Non-pigmented ciliary epithelial cell (primary cell): ENCODE measurements at places on chromosomes 5 and 9.

DNA sequence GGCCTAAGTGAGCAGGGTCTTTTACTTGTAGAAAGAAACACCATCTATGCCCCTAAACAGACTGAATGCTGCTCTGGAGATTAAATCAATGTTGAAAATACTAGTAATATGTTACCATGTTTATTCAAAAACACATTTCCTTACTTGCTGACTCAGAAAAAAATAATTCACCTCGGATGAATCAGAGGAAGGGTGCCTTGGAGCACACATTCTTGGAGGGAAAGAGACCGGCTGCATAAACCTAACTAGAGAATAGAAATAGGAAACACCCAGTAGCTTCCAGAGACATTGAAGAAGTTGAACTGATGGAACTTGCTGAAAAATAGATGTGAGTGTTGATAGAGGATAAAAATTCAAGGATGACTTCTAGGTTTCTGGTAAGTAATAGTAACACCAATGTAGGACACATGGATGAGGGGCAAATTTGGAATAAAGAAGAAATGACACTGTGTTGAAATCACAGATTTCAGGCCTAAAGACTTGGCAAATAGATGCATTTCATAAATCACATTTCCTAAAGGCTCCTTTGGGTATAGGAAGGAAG, 76.9 kb upstream of the MINAR2 start:
- peak; percentile 63 for DNase-seq

GRCh38 chr9:93809204-93809940, 145.8 kb downstream of the BARX1 start:
- DNase-seq = no peak

DNA sequence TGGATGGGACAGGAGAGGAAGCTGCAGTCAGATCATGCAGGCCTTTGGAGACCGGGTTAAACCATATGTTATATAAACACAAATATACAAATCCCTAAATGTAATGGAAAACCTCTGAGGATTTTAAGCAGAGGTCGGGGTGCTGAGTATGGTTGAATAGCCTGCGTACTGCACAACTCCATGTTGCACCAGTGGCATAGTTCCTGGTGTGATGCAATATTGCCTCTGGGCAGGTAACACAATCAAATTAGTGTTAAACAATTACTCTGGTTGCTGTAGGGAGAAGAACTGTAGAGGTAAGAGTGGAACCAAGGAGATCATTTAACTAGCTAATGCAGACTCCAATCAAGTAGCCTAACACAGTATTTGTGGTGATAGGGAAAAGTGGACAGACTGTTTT, 21.3 kb upstream of the RNF145 start:
- no peak for DNase-seq

DNA sequence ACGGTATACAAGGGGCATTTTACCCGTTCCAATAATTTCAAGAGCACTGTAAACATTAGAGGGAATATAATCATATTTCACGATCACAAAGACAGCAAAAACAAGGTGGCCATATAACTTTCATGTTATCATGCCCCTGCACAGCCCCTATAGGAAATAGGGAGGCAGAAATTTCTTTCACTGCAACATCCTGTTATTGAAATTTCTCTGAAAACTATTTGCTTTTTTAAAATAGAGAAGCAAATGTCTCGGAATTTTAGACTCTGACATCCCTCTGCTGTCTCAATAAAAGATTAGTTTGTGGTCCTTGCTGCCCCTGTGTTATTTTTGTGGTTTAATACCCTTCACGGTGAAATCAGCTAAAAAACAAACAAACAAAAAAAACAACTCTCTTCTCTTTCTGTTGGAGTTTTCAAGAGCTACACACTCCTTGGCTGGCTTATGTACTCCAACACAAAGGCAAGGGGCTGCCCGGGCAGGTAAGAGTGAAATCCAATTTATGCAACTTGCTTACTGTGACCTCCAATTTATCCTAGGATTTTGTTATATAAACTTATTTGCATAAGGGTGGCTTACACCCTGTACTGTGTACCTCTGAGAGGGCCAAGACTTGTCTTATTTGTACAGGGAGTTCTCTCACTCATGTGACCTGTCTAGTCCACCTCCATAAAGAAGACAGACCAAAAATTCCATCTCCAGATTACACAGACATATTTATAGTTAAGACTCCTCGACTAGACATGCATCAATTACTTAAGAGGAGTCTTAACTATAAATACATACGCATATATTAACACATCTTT, 223.6 kb downstream of the MLLT3 start:
- no peak for DNase-seq

GRCh38 chr9:113738893-113739604, 137.1 kb upstream of the ZNF618 start:
- DNase-seq = no peak

DNA sequence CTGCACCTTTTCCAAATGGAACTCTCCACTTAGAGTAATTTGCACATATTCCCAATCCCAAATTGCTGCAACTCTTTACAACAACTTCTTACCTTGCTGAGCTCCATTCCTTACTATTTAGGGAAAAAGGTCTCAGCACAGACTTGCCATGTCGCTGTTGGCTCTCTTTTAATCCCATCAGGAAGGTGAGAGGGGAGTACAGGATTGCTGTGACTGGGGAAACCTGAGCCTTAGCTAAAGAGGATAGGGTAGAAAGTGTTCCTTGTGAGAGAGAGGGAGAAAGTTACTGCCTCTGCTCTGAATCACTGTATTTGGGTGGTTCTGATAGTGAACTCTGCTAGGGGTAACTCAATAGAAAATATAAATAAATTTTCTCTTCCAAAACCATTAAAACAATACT, 43.7 kb upstream of the GABRA1 start:
- DNase-seq = no peak

DNA sequence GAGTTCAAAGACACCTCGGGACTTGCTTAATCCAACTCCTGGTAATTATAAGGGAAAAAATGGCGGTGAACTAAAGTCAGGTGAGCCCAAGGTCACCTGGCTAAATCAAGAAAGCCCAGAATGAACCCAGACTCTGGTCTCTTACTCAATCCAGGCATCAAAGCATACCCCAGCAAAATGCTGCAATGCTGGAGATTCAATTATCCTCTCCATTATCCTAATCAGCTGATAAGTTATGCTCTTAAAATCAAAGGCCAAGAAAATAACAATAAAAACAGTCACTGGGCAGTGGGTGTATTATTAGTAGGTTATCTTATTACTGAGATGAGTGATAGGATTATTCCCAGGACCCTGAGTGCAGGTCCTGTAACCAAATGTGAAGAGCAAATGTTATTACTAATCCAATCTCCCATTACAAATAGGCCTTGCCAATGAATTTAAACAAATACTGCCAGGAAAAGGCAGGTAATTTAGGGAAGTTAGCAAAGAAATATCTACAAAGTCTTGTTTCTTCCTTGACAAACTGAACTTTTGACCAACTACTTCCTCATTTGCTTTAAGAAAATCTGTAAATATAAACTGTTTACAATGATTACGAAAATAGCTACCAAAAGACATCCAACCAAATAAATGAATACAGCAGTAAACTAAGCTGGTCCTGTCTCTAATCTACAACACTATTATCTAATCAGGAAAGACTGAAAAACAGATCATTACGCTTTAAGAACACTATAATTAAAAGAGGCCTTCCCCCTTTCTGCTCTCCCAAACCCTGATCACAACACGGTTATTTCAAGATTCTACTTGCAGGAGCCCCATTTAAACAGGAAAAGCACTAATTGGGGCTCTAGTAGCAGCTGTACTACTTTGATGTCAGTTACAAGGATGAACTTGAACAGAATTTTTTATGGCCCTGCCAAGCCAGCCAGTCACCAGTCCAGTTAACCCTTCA, 103.2 kb downstream of the MED27 start:
- no peak for DNase-seq
